ENCODE measurements at places on chromosomes 3 and 15. TPM values are rescaled to one million over a fixed set of nuclear protein-coding genes. Genes with fewer than 3 reads are reported as not detected.
A peak's percentile ranks its signal among the peaks of the same experiment; 100 is the strongest.

GRCh38 chr3:128459461-128459820 is 7.2 kb downstream of the DNAJB8 start:
- no peak overlapping the region for H3K27ac ChIP-seq
- H3K36me3 ChIP-seq: no peaks in the 10 kb centered on the region
- peaks cover 17% of the 10 kb centered on the region for H3K27me3 ChIP-seq
- DNase-seq: no peak
- no peak overlapping the region for H3K4me3 ChIP-seq

DNA sequence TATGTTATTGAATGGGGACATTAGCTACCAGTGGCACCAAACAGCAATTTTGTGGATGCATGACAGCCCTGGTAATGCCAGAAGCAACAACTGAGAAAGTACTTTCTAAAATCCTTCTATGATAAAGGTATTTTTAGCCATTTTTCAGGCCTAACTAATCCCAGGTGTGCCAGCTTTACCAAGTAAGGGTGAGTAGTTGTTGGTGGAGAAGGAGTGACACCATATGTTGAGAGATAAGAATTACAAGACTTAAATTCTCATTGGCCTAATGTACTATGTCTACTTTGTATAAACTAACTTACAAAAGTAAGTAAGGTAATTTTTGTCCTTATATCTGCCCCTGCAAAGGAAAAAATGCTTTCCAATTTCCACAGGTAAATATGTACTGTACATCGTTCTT is 4.1 kb upstream of the COX17 start:
- no peaks in the 10 kb centered on the region for H3K36me3 ChIP-seq
- H3K27me3 ChIP-seq: no peaks in the 10 kb centered on the region
- H3K4me1 ChIP-seq: no peaks in the 10 kb centered on the region
- H3K4me3 ChIP-seq: no peak overlapping the region
- DNase-seq: peak; percentile 24

GRCh38 chr3:109608574-109608973 is 271.2 kb upstream of the DPPA4 start:
- no peak overlapping the region for H3K4me3 ChIP-seq
- DNase-seq: no peak
- no peak overlapping the region for H3K27ac ChIP-seq
- no peaks in the 10 kb centered on the region for H3K4me1 ChIP-seq

DNA sequence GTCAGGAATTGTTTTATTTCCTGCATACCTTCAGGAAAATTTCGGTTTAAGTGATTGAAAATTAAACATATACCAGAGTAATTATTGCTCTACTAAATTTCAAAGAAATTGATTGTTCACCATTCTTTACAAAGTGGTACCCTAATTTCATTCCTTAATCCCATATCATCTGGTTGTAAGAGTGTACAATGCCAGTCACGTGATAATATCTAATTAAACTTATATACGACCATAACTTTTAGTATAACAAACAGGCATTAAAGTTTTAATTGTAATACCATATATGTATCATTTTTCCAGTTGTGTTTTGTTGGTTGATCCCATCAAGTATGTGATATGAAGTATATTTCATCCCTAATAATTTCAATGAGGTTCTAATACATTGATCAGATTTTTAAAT is 74.8 kb upstream of the PLSCR5 start:
- H3K4me3 ChIP-seq: no peak overlapping the region
- no peak for DNase-seq
- no peak overlapping the region for H3K27ac ChIP-seq
- H3K4me1 ChIP-seq: no peaks in the 10 kb centered on the region
- H3K36me3 ChIP-seq: no peaks in the 10 kb centered on the region

GRCh38 chr15:78264304-78265136 is at the start of gene DNAJA4:
Gene DNAJA4 (plus strand): TSS chr15:78264562. CDS start chr15:78264764, 202 bp downstream.
- H3K36me3 ChIP-seq: peaks cover 23% of the 10 kb centered on the region
- peak within 1 kb of the TSS; percentile 98 for H3K27ac ChIP-seq
- peak within 1 kb of the TSS; percentile 75 for H3K4me3 ChIP-seq
- H3K27me3 ChIP-seq: no peaks in the 10 kb centered on the region

- no peak overlapping the region for H3K4me3 ChIP-seq
- no peaks in the 10 kb centered on the region for H3K4me1 ChIP-seq
- H3K27ac ChIP-seq: no peak overlapping the region
- H3K36me3 ChIP-seq: no peaks in the 10 kb centered on the region
- H3K27me3 ChIP-seq: no peaks in the 10 kb centered on the region
Observed at GRCh38 chr3:106086038-106086437, 217.2 kb upstream of the CBLB start.

GRCh38 chr3:9455596-9456131 is 58.2 kb downstream of the SETD5 start:
- no peak overlapping the region for H3K27ac ChIP-seq
- H3K4me1 ChIP-seq: no peaks in the 10 kb centered on the region
- no peak for DNase-seq

DNA sequence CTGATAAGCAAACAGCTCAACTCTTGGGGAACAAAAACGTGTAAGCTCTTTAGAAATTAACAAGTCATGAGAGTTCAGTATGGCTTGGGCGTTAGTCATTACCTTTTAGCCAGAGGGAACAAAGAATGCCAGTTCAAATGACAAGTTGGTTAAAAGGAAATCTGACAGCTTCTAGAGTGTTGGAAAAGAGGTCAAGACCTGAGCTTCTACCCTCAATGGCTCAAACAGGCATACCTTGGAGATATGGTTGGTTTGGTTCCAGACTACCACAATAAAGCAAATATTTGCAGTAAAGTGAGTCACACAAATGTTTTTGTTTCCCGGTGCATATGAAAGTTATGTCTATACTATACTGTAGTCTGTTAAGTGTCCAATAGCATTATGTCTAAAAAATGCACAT is 136.1 kb downstream of the CACNA1D start:
- no peaks in the 10 kb centered on the region for H3K36me3 ChIP-seq
- no peak overlapping the region for H3K27ac ChIP-seq
- peaks cover 62% of the 10 kb centered on the region for H3K27me3 ChIP-seq
- no peaks in the 10 kb centered on the region for H3K4me1 ChIP-seq

DNA sequence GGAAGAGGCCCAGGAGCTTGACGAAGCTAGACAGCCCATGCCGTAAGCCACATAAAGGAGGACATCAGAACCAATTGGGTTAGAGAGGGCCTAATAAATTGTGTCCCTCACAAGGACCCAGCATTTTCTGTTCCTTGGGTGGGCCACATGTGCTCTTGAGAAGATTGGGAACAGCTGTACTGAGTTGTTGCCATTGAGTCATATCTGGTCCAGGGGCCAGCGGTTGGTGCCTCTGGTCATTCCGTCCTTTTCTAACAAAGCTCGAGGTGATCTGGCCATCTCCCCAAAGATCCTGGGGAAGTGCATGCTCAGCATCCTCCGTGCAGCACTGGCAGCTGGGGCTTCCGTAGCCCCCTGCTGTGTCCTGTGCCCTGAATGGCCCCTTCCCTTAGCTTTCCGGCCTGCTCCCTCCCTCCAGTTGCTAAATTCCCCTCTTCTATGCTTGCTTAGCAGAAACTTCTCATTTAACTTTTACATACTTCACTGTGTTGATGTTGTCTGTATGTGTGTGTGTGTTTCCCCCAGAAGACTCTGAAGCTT is 73.0 kb downstream of the EEFSEC start:
- H3K36me3 ChIP-seq: no peaks in the 10 kb centered on the region
- H3K27me3 ChIP-seq: no peaks in the 10 kb centered on the region
- H3K27ac ChIP-seq: no peak overlapping the region
- DNase-seq: no peak
- no peak overlapping the region for H3K4me3 ChIP-seq

GRCh38 chr3:138043266-138044029 is 33.5 kb downstream of the CLDN18 start:
- no peaks in the 10 kb centered on the region for H3K36me3 ChIP-seq
- no peak for DNase-seq
- no peak overlapping the region for H3K4me3 ChIP-seq
- no peak overlapping the region for H3K27ac ChIP-seq

DNA sequence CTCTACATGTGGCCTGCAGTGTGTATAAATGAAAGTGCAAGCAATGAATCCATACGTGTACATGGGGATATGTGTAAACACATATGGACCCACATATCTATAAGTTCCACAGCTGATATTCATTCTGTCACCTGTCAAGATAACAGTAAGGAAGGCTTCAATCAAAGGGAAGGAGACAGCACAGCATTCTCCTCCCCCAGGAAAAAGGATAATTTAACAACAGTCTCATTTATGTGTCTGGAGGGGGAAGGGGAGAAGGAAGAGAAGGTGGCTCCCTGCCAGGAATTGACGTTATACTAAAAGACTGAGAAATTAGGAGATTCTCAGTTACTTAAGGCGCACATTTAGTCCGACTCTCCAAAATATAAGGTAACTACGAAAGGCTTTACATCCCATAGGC is 345.9 kb downstream of the FOXP1 start:
- no peaks in the 10 kb centered on the region for H3K4me1 ChIP-seq
- 0 out of 2 replicates have a peak, but pooled peaks cover 2% of the 10 kb centered on the region for H3K27me3 ChIP-seq
- H3K4me3 ChIP-seq: no peak overlapping the region
- H3K36me3 ChIP-seq: no peaks in the 10 kb centered on the region
- no peak for DNase-seq

DNA sequence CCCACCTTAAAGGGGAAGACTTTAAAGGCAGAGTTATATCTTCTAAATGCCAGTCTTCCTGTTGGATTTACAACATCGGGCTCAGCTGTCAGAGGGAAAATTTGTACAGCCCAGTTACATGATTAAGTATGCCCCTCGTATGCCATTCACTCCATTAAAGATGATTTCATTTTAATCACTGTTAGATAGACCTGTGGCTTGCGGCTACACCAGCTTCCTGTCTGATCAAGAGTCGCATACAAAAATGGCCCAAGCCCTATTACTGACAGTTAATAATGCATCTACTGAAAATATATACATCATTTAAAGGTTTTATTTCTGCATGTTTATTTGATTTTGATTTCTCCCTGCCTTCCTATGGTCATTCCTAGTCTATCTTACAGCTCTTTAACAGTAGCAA is 7.1 kb downstream of the EIF4E3 start:
- H3K36me3 ChIP-seq: no peaks in the 10 kb centered on the region
- no peak for DNase-seq
- H3K4me3 ChIP-seq: no peak overlapping the region
- H3K27me3 ChIP-seq: peaks cover 4% of the 10 kb centered on the region
- no peak overlapping the region for H3K27ac ChIP-seq
- no peaks in the 10 kb centered on the region for H3K4me1 ChIP-seq

- H3K36me3 ChIP-seq: no peaks in the 10 kb centered on the region
- no peak overlapping the region for H3K4me3 ChIP-seq
- H3K4me1 ChIP-seq: peaks cover 18% of the 10 kb centered on the region
- no peak for DNase-seq
Observed at GRCh38 chr3:170690661-170690981, 104.7 kb upstream of the SLC7A14 start.

GRCh38 chr15:90124507-90124906 is 22.2 kb upstream of the IDH2 start:
- no peaks in the 10 kb centered on the region for H3K36me3 ChIP-seq
- no peak overlapping the region for H3K4me3 ChIP-seq
- H3K27ac ChIP-seq: no peak overlapping the region
- H3K4me1 ChIP-seq: 0 out of 2 replicates have a peak, but pooled peaks cover 4% of the 10 kb centered on the region

DNA sequence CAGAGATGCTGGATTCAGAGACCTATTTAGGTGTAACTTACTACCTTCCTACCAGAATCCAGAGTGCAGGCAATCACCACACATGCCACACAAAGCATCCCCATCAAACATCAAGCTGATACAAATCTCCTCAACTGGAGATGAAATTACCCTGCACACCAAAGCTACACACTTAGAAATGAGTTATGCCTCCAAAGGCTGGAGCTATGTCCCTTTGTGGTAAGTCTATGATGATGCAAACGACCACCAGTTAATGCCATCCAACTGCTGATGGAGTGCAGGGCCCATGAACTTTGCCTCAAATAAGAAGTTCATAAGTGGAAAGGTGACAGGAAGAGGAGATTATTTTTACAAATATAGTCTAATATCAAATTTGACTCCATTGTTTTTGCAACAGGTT is 38.1 kb downstream of the PDZRN3 start:
- no peaks in the 10 kb centered on the region for H3K27me3 ChIP-seq
- no peak overlapping the region for H3K4me3 ChIP-seq
- no peak for DNase-seq
- no peaks in the 10 kb centered on the region for H3K4me1 ChIP-seq
- no peak overlapping the region for H3K27ac ChIP-seq
- no peaks in the 10 kb centered on the region for H3K36me3 ChIP-seq

GRCh38 chr3:56990641-56991015 is 69.8 kb upstream of the SPATA12 start:
- no peak overlapping the region for H3K4me3 ChIP-seq
- no peaks in the 10 kb centered on the region for H3K27me3 ChIP-seq
- no peak overlapping the region for H3K27ac ChIP-seq
- H3K4me1 ChIP-seq: no peaks in the 10 kb centered on the region
- H3K36me3 ChIP-seq: no peaks in the 10 kb centered on the region
- DNase-seq: no peak

GRCh38 chr3:190004656-190005055 is 116.0 kb downstream of the P3H2 start:
- no peak overlapping the region for H3K4me3 ChIP-seq
- peaks cover 6% of the 10 kb centered on the region for H3K4me1 ChIP-seq
- H3K27me3 ChIP-seq: no peaks in the 10 kb centered on the region
- H3K36me3 ChIP-seq: no peaks in the 10 kb centered on the region
- DNase-seq: no peak

DNA sequence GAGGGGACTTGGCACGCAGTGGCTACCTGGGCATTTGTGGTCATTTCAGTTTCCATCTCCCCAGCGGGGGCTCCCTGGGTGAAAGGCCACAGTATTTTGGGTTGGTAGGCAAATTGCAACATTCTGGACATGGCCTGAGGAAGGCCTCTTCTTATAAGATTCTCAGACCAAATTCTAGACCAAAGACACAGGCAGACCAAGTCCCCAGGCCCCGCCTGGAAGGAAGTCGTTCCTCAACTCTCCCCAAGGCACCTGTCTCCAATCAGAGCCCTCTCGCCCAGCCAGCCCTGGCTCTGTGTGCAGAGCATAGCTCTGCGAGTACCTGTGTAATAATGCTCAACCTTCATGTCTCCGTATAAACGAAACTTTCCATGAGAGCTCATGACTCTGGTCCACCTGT is 53.1 kb downstream of the GRIP2 start:
- peaks cover 8% of the 10 kb centered on the region for H3K36me3 ChIP-seq
- H3K27ac ChIP-seq: no peak overlapping the region

DNA sequence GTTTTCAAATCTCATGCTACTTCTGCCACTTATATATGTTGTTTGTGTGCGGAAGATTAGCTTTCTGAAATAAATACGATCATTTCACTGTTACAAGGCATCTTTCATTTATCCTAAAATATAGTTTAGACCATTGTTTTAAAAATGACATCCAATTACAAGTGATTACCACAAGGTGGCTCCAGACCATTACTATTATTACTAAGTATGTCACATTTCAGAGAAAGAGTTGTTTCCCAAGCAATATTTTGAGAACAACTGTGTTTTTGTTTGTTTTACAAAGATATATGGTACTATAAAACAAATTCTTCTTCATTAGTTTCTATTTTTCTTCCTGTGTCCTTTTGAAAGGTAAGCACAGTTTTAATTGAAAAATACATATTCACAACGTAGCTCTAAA is 136.0 kb upstream of the RAP2B start:
- no peaks in the 10 kb centered on the region for H3K27me3 ChIP-seq
- DNase-seq: peak; percentile 31
- H3K4me1 ChIP-seq: no peaks in the 10 kb centered on the region
- H3K4me3 ChIP-seq: no peak overlapping the region
- H3K27ac ChIP-seq: no peak overlapping the region

- no peak overlapping the region for H3K27ac ChIP-seq
- no peaks in the 10 kb centered on the region for H3K27me3 ChIP-seq
- no peaks in the 10 kb centered on the region for H3K36me3 ChIP-seq
- DNase-seq: peak; percentile 75
- no peak overlapping the region for H3K4me3 ChIP-seq
Observed at GRCh38 chr3:186259612-186260383, 102.2 kb downstream of the DGKG start.

The COL6A5 gene
- total RNA-seq: not detected

The BNIP2 gene
- 53.1 TPM for total RNA-seq

The ZNF860 gene
- 2.9 TPM for total RNA-seq

The SLC51A gene
- total RNA-seq: not detected

The TUSC7 gene
- total RNA-seq: not detected

The NFKBIZ gene
- total RNA-seq: 12.2 TPM

The C3orf85 gene
- not detected for total RNA-seq

The NRROS gene
- 0.12 TPM for total RNA-seq

The CORO2B gene
- 2.8 TPM for total RNA-seq

All from HCT116 (cell line).